Stimulated activated CD4-positive, alpha-beta T cell treated with anti-CD3 and anti-CD28 coated beads, Interleukin-2, amount 100 ng/mL, for 24 hours (primary cell): ENCODE measurements at places on chromosomes 2 and 18.

- DNase-seq: no peak
Measured at GRCh38 chr2:44948565-44949328, 7.2 kb downstream of the SIX3 start.

DNA sequence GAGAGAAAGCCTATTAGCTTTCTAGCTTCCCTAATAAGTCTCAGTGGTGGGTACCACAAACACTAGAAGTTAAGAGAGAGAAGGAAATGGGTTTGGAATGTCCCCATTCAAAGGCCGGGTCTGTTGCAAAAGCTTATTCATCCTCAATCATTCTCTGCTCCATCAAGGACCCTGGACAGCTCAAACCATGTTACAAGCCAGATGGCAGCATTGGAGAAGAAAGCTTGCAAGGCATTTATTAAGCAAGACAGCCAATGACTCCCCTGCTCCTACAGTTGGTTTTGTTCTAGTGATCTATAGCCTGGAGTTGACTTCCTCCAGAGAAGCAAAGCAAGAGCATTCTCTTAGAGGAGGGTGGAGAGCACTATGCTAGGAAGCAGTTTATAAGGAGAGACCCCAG is 86.9 kb upstream of the LMAN1 start:
- no peak for DNase-seq

GRCh38 chr2:43526994-43527393 is 68.8 kb downstream of the THADA start:
- no peak for DNase-seq

DNA sequence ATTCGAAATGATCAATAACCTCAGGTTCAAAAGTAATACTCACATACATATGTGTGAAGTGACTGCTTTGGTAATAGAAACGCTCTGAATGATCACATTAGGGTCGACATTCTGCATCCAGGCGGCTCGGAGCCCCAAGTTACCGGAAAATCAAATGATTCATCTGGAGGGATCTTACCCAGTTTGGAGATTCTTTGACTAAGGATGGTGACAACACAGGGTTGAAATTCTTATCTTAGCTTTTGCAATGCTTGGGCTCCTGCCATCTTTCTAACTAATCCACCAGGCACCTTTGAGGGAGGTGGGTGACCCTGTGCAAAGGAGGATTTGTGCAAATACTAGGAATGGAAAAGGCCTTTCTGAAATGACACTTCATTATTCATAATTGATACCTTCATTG is 10.8 kb downstream of the GBX2 start:
- DNase-seq: no peak

- no peak for DNase-seq
Measured at GRCh38 chr2:68853915-68854314, 17.3 kb downstream of the BMP10 start.

- no peak for DNase-seq
Measured at GRCh38 chr2:59677158-59677557, 876.3 kb downstream of the BCL11A start.

DNA sequence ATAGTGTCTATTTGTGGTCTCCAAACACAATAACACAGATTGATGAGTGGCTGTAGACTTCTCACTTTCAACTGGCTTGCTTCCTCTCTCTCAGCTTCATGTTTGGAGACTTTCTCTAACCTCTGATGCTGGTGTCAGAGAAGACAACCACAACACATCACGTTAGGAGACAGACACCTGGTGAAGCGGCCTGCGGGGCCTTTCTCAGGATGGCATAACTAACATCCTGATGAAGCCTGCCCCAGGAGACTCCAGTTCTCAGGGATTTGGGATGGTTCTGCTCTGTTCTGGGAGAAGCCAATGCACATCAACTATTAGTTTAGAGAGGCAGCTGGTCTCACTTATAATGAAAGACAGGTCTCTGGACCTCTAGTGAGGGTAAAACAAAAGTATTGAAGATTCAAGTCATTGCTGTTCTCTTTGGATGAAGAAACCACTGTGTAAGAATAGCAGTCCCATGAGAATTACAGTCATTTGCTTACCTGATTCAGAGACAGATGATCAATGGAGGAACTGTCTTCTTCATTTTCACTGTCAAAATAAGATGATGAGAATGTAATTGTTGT is 2.0 kb downstream of the IL1A start:
- no peak for DNase-seq

DNA sequence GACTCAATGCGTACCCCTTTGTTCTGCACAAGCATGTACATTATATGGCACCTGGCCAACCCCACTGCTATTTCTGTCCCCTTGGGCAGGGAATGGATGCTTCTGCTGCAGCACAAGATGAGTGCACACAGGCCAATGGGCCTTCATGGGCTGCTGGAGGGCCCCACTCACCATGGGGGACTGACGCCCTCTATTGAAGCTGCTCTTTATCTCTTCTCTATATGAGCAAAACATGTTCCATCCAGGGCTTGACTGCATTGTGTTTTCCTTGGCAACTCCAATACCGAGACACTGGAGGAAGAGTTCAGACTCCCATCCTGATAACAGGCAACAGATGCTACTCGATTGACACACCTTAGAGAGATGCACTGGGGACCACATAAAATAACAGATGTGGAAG is 251.6 kb upstream of the NCKAP5 start:
- DNase-seq: no peak
